ENCODE measurements at places on chromosomes 6 and 20. TPM values are rescaled to one million over a fixed set of nuclear protein-coding genes. Genes with fewer than 3 reads are reported as not detected.

The PPDPF gene
- total RNA-seq = 91.0 TPM

The CDH4 gene
- total RNA-seq = 0.17 TPM

The PPP1R16B gene
- total RNA-seq = 184 TPM

The SCRT2 gene
- total RNA-seq = not detected

The PHACTR2 gene
- 24.3 TPM for total RNA-seq

The XKR7 gene
- not detected for total RNA-seq

The CDKAL1 gene
- total RNA-seq = 29.8 TPM

The C6orf58 gene
- total RNA-seq = not detected

The SALL4 gene
- not detected for total RNA-seq

The ZNF292 gene
- 68.0 TPM for total RNA-seq

The LAMP5 gene
- total RNA-seq = not detected

The LHFPL5 gene
- not detected for total RNA-seq

The WFDC2 gene
- total RNA-seq = 1.2 TPM

The DEFB125 gene
- not detected for total RNA-seq

The TMEM244 gene
- not detected for total RNA-seq
